ENCODE measurements at places on chromosomes 3 and 15.
A peak's percentile ranks its signal among the peaks of the same experiment; 100 is the strongest.

GRCh38 chr3:33181229-33181628 is 37.4 kb downstream of the SUSD5 start:
- no peak for DNase-seq

DNA sequence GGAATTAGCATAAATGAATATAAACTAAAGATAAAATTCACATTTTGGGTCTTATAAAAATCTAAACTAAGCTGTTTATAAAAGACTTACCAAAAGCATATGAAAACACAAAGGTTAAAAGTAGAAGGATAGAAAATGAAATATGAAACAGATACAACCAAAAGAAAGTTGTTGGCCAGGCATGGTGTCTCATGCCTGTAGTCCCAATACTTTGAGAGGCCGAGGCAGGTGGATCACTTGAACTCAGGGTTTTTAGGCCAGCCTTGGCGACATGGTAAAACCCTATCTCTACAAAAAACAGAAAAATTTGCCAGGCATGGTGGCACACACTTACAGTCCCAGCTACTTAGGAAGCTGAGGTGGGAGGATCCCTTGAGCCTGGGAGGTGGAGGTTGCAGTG is 51.0 kb downstream of the CPA3 start:
- DNase-seq: no peak

- no peak for DNase-seq
Measured at GRCh38 chr3:100525753-100526612, 33.6 kb downstream of the TMEM45A start.

DNA sequence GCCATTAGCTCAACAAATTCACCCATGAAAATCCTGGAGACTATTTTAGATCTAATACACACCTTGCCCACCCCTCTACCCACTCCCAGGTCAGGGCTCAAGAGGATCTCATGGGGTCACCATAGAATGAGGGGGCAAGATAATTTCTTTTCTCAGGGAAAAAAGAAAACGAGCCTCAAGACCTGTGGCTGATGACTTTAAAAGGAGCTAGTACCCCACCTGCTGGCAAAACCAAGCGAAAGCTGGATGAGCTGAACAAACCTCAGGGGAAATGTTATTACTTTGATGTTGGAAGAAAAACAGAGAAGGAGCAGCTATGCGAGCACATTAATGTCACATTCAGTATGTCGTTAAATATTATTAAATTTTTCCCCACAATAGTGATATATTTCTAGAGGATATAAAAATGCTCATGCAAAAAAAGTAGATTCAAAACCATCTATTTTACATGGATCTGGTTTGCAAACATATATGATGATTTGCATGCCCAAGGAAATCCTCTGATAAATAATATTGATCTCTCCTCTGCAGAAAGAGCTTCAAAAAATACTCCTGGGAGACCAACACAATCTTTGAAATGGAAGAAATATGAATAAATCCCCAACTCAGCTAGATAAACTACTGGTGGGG is 37.7 kb downstream of the PLD1 start:
- peak; percentile 50 for DNase-seq

DNA sequence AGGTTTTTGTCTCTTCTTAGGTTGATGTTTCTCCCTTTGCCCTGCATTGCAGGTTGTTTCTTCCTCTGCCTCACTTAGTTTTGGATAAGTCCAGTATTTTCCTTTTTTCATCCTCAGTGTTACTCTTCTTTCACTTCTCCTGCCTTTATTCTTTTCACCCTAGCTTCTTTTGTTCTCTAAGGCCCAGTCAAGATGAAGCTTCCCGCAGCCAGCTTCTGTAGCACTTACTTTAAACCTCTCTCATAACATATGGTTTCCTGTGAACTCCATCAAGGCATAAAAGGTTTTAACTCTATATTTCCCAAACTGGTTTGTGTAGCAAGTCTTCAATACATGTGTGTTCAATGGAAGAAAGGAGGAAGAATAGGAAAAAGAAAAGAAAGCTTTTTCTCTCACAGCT is 54.1 kb downstream of the TP63 start:
- DNase-seq: no peak

DNA sequence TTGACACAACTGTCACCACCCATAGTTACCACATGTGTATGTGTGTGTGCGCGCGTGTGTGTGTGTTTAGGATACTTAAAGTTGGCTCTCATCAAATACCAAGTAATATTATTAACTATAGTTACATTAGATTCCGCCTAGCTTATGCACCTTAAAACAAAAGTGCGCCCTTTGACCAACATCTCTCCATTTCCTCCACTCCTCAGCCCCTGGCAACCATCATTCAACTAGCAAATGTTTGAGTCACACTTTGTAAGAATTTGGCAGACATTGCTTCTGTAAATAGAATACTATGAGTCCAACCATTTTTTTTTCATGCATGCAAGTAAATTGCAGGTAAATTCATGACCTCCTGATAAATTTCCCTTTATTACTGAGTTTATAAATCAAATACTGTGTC is 169.3 kb downstream of the GBE1 start:
- no peak for DNase-seq

- peak; percentile 80 for DNase-seq
Measured at GRCh38 chr15:75335705-75336355, at the start of gene COMMD4. COMMD4 (plus strand) TSS chr15:75336063; CDS start chr15:75336090, 27 bp downstream.

GRCh38 chr3:64058566-64058965 is 35.3 kb upstream of the PSMD6 start:
- DNase-seq: no peak

DNA sequence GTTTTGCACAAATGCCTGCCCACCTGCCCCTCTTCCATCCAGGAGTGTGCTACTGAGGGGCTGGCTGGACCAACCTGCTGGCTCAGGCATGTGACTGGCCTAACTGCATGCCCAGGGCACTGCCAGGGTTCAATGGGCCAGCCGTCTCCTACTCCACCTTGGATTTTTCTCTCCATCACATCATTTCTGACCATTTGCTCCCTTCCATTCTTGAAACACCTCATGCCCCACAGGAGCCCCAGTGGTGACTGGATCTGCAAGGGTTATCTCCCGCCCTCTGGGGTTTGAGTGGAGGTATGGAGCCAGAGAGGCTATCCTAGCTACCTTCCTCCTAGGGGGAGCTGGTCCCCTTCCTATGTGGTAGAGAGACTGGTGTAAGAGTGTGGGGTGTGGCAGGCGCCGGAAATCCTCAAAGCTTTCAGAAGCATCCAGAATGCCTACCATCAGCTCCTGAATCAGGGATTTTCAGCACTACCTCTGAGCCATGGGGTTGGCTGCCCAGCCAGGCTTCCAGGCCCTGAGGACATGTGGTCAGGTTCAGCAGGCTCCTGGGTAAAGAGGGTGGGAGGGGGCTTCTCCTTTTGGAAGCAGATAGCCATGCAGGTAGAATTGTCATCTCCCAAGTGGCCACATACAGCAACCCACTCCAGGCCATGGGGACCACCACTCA is 2.9 kb upstream of the MANF start:
- no peak for DNase-seq

GRCh38 chr15:52118969-52119749 is 6.6 kb upstream of the BCL2L10 start:
- no peak for DNase-seq

DNA sequence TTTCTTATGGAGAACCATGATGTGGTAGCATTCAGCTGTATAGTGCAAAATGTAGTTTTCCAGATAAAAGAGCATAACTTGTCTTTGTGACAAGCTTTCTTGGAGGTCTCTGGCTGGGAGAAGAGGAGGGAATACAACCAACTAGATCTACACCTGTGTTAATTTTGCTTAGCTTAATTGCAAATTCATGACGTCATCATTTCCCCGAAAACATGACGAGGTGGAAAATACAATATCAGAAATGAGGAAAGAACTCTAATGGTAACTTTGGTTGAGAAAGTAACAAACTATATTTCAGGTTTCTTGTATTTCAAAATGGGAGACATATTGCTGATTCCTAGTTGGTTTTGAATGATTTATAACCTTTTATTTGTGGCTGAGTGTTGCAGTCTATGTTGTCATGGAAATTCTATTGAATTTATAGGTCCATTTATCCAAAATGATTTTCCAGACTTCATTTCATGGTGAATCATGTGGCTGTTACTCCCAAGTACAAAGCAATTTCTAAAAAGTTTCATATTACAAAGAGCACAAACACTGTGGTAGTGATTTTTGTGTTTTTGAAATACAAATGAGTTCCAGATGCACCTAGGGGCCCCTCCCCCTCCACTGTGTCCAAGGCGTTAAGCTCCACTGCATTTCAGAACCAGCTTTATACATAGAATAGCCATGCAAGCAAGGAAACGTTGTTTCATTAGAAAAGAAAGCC is 307.2 kb downstream of the FEZF2 start:
- no peak for DNase-seq

GRCh38 chr3:107837895-107838612 is 252.8 kb downstream of the CD47 start:
- DNase-seq: no peak

DNA sequence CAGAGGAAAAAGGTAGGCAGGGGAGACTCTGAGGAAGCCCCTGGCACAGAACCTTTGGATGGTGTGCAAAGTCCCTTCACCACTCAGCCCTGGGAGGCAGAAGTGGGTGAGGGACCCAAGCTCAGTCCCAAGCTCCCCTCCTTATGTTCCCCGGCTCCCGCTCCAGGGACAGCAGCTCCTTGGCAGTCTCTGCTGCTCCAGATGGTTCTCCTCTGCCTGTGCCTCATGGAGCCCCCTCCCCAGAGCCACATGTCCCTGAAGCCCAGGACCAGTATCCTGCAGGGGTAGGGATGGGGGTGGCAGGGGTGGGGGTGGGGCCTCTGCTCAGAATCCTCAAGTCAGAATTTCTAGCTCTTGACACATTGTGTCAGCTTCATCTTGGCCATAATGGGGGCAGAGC is 8.0 kb upstream of the CAMKV start:
- no peak for DNase-seq

- no peak for DNase-seq
Measured at GRCh38 chr3:10527295-10528001, 22.1 kb upstream of the ATP2B2 start.

DNA sequence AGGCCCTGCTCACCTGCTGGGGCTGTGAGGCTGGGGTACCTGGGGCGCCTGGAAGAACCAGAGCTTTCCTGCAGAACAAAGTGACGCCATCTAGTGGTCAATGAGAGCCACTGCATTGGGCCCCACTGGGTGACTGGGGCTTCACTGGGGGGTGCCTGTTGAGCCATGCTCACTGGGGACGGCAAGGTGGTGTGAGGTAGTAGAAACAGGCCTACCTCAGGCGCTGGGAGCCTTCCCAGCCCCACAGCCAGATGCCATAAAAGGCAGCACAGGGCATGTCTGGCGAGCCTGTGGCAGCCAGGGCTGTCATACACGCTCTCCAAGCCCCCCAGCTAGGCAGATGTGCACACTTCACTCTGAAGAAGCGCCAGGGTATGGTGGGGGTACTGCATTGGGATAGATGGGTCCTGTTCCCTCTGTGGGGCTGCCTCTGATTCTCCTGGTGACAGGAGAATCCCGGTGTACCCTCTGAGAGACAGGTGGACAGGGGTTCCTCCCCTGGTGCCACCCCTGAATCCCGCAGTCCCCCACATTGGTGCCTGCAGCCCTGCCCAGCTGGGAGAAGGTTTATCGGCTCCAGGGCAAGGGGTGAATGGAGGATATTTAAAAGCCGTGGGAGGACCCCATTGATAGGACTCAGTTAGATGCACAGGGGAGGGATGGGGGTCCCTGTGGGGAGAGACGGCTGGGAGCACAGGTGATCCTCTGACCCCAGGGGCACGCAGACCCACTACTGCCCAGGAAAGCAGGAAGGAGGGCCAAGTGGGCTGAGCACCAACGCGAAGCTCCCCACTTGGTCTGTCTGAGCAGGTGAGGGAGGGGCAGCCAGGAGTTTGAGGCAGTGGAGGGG is 178.8 kb downstream of the NSMCE3 start:
- DNase-seq: no peak

GRCh38 chr3:129567176-129567705 is 24.3 kb downstream of the H1-8 start:
- DNase-seq: no peak

DNA sequence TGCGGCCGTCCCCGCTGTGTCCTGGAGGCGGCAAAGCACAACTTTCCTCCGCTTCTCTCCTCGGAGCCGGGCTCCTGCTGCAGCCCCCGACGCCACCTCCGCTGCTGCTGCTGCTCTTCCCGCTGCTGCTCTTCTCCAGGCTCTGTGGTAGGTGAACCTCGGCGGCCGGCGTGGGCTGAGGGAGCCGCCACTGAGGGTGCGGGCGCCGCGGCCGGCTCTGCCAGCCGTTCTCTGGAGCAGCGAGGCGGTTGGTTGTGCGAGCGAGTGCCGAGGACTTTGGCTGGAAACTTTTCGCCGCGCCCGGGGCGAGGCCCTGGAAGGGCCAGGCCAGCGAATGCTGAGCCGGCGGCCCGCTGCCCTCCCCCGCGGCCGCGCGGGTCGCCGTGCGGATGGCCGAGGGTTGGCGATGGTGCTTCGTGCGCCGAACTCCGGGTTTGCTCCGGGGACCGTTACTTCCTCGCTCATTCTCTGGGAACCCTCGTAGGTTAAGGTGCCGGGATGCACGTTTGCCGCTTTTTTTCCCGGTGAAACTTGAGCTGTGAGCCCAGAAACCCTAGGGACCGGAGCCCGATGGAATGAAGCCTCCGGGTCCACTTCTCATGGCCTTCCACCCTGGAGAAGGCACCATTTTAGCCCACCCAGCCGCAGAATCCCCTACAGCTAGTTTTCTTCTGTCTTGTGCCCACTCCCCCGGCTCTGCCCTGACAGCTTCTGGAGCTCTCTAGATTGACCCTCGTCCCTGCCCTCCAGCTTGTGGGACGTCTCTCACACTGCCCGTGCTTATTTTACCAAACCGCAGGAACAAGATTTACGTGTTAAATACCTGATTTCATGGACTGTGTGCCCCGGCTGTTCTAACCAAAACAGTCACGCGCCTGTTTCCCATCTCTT is 660 bp downstream of the NECTIN3 start:
- DNase-seq: no peak

- DNase-seq: no peak
Measured at GRCh38 chr3:32705232-32705631, 20.2 kb downstream of the CNOT10 start.

DNA sequence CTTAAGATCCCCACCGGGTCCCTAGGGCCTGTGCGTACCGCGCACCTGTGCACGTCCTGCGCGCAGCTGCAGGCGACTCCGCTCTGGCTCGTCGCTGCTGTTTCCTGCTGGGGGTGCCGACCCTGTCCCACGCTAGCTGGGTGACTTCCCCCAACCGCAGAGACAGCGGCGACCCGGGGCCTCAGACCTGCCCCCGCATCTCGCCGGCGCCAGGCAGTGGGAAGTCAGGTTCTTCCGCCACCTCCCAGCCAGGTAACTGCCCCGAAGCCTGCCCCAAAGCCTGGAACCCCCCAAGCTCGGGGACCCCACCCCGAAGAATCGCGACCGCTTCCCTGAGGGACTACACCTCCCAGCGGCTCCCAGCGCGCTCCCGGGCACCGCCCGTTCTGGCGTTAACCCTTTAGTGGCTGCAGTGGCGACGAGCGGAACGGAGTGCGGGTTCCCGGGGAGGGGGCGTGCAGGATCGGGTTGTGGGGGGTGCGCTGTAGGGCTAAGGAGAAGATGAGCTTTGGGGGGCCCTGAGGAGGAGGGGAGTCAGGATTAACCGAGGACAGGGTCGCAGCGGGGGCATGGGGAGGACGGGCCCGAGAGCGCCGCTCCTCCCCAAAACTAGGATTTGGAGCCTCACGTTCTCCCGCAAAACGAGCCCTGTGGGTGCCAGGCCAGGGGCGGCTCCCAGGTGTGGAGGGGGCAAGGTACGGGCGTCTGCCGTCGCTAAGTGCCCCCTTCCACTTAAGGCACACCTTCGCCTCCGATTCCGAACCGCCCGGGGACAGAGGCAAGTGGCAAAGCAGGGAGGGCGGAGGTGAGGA is 589 bp downstream of the NEIL1 start:
- no peak for DNase-seq

- DNase-seq: no peak
Measured at GRCh38 chr15:77528968-77529319, 103.8 kb downstream of the LINGO1 start.

GRCh38 chr3:18716101-18716500 is 291.0 kb upstream of the SATB1 start:
- no peak for DNase-seq
